RPMI8226 (cell line): ENCODE measurements at places on chromosomes 6 and 20.

DNA sequence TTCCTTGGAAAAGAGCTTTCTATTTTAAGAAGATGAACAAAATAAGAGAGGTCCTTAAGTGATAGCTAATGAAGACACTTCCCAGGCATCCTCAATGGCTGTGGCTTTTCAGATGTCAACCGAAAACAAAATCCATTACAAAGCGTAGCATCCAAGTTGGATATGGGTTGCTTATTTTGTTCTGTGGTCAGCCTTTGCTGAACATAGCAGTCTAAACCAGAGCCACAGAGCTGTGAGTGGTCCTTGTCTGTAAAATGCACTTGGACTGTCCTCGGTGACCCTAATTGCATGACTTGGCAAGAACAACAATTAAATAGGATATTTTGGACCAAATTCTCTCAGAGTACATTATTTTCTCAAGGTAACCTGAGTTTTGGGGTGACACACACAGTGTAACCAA is 10.4 kb upstream of the BFSP1 start:
- DNase-seq: no peak

- peak; percentile 63 for DNase-seq
Measured at GRCh38 chr6:136975089-136975715, 53.1 kb downstream of the SLC35D3 start.

DNA sequence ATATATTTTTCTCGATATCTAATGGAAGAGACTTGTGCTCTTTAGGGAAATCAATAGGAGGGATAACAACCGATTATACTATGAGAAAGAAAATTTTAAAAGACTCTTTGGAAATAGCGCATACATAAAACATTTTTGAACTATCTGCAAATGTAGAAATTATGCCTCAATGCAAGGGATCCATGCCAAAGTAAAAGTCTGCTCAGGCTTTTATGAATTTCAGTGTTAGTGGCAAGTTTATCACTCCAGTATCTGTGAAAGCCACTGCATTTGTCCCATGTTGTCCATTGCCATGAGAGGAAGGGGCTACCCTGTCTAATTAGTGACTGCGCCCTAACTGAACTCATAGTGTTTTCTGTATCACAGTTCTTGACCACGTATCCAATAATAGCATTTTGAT is 81.4 kb downstream of the TSHZ2 start:
- no peak for DNase-seq

GRCh38 chr20:25054995-25055629 is 2.8 kb downstream of the ACSS1 start:
- DNase-seq: no peak

DNA sequence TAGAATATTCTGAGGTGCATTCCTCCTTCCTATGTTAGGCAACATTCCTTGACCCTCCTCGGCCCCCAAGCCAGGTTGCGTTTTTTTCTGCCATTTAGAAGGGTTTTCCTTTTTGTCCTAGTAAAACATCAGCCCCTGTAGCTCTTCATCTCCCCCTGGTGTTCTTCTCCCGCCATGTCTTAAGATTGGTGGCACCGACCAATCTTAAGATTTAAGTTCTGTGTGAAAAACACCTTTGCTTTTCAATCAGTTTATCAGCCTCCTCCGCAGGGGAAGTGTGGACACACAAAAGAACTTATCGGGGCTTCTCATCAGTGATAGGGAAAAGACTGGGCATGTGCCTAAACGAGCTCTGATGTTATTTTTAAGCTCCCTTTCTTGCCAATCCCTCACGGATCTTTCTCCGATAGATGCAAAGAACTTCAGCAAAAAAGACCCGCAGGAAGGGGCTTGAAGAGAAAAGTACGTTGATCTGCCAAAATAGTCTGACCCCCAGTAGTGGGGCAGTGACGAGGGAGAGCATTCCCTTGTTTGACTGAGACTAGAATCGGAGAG is 719 bp upstream of the EDN1 start:
- DNase-seq: peak; percentile 76

DNA sequence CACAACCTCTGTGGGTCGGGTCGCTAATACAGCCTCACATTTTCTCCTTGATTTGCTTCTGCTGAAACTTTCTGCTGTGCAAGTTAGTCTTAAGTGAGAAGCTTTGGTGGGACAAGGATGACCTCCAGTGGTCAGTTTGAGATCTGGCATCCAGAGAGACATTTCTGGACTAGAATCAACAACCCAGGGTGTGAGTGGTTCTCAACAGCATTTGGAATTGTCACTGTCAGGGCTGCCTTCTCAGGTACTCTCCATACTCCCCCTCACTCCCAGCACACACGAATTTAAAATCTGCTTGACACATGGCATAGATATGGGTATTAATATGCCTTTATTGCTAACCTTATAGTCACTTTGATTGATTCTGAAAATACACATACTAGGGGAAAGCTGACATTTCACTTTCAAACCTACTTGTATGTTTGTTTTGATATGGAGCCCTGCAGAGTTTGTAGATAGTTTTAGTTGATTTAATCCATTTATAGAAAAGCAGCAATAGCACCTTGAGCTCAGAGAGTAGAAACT is 13.2 kb downstream of the OTOR start:
- peak; percentile 68 for DNase-seq

GRCh38 chr6:43021270-43022047 is at the start of gene RRP36:
Gene RRP36, plus strand, starts transcription at chr6:43021623. Its CDS starts 32 bp downstream, at chr6:43021655.
- DNase-seq: peak; percentile 83

DNA sequence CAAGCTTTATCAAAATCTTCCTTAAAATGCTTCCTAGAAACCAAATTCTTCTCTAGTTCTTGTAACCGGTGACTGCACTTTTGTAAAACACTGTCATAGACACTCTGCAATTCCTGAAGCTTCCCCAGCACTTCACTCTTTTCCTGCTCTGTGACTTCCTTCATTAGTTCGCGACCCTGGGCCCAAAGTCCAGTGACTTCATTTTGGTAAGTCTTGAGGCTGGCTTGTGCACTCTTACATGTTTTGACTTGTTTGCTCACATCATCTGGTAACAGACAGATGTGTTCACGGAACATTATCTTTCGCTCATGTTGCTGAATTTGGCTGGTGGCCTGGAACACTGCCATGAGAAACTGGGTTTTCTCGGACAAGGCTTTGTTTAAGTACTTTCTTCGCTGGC is 306.2 kb downstream of the SYNE1 start:
- no peak for DNase-seq

- DNase-seq: no peak
Measured at GRCh38 chr6:17709476-17709875, 2.8 kb upstream of the NUP153 start.

- DNase-seq: no peak
Measured at GRCh38 chr6:170124836-170125235, 166.0 kb downstream of the DLL1 start.

DNA sequence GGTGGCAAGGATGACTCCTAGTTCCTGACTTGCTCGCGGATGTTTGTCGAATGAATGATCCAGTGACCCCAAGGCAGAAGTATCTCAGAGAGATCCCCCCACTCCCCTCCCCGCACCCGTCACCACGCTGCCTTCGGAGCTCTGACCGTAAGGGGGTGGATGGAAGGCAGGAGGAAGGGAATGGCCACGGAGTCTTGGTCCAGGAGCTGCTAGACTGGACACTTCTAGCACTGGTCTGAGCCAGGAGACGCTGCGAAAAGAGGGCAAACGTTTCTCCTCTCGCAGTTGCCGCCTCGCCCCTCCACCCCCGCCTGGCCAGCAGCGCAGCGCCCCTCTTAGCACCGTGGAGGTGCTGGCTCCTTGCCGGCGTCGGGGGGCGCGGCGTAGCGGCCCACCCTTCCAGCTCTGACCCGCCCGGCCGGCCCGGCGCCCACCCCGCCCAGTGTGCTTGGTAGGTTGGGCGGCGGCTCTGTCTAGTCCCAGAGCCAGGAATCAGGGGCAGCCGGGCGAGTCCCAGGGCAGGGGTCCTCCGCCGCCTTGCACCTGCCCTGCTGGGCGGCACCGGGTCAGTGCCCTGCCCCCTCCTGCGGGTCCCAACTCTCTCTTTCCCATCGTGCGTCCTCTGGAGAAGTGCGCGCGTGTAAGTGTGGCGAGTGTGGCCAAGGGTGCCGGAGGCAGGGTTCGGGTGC is 2.4 kb upstream of the DBNDD2 start:
- no peak for DNase-seq

DNA sequence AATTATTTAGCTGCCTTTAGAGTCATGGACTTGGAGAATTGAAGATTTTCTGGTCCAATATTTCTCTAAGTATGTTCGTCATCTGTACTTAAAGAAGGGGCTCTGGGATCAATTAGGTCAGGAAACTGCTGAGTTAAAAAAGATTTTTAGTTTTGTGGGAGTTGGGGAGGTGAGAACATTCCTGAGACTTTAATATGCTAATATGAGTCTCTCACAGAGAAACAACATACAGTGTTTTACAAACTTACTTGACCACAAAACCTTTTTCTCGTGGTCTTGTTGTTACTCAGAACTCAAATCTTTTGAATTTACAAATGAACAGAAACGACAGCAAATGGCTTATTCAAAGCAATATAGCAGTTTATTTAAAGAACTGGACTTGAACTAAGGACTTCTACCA is 67.9 kb downstream of the LIN28B start:
- no peak for DNase-seq

DNA sequence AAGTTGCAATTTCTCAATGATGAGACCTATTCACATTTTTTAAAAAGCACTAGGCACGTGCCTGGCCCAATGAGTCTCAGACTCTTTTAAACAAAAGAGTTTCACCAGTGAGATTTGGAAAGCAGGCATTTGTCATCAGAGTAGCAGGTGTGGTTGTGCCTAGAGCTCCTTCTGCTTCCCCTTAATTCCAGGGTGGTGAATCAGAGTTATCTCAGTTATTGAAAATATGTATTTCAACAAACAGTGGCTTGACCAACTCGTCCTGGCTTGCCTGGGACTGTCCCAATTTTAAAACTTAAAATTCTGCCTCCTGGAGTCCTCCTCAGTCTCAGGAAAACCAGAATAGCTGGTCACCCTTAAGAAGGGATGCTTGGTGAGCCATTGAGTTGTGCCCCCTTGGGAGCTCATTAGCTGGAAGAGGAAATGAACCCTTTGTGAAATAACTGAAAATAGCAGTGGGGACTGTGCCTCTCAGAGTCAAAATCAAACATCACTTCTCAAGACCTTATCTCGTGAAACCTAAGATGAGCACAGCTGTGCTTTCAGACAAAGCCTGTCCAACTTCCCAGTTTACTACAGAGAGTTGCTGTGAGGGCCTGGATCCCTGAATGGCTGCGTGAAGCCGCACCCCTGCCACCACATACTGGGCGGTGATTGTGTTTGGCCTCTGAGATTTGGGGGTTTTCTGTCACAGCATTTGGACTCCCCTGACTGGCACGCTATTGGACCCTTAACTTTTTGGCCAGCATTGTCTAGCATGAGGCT is 116.3 kb downstream of the ANKRD60 start:
- no peak for DNase-seq

GRCh38 chr6:99575544-99576227 is 7.2 kb upstream of the CCNC start:
- no peak for DNase-seq

DNA sequence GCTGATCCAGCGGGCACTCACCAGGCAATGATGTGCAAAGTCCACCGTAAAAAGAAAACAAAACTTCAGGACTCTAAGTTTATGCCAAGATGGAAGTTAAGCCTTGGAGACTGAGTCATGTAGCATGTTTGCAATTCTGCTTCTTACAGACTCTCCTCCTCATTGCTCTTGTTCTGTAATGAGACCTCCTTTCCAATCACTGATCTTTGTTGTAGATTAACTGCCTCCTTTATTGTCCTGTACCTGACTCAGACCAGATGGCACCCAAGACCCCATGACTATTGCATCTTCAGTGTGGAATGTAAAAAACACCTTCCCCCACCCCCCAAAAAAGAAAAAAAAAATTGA is 11.2 kb downstream of the NEU1 start:
- no peak for DNase-seq

GRCh38 chr20:57810511-57811373 is 100.9 kb upstream of the PMEPA1 start:
- DNase-seq: no peak

- DNase-seq: no peak
Measured at GRCh38 chr6:34890533-34890925, 1.5 kb downstream of the ANKS1A start.

GRCh38 chr20:46545077-46545826 is 5.2 kb downstream of the OCSTAMP start:
- DNase-seq: peak; percentile 95

DNA sequence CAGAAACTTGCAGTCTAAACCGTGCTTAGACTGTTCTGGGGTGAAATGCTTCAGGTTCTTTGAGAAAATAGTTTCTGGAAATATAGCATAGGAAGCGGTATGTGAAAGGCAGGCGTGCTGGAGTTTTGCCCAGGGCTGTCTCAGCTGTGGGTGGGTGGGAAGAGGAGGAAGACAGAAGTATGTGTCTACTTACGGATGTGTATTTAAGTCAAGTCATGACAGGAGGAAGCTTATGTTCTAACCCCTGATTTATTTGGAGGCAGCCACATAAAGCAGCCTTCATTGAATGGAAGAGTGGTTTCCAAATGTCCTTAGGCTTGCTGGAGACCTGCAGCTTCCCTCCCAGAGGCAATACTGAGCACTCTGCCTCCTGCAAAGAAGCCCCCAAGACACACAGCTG is 345.8 kb upstream of the PRND start:
- DNase-seq: no peak

- DNase-seq: no peak
Measured at GRCh38 chr6:119307056-119307455, 42.5 kb downstream of the MAN1A1 start.

DNA sequence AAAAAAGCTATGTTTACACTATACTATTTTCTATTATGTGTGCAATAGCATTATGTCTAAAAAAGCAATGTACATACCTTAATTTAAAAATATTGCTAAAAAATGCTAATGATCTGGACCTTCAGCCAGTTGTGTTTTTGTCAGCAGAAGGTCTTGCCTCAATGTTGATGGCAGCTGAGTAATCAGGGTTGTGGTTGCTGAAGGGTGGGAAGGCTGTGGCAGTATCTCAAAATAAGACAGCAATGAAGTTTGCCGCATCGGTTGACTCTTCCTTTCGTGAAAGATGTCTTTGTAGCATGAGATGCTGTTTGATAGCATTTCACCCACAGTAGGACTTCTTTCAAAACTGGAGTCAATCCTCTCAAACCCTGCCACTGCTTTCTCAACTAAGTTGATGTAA is 134.7 kb upstream of the CDYL start:
- DNase-seq: no peak

DNA sequence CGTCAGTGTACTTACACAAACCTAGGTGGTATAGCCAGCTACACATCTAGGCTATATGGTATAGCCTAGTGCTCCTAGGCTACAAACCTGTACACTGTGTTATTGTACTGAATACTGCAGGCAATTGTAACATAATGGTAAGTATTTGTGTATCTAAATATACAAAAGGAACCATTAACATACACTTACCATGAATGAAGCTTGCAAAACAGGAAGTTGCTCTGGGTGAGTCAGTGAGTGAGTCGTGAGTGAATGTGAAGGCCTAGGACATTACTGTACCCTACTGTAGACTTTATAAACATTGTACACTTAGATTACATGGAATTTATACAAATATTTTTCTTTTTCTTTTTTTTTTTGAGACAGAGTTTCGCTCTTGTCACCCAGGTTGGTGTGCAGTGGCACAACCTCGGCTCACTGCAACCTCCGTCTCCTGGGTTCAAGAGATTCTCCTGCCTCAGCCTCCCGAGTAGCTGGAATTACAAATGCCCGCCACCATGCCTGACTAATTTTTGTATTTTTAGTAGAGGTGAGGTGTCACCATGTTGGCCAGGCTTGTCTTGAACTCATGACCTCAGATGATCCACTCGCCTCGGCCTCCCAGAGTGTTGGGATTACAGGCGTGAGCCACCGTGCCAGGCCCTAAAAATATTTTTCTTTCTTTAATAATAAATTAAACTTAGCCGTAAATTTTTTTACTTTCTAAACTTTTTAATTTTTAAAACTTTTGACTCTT is 15.4 kb upstream of the KIAA1755 start:
- DNase-seq: no peak

GRCh38 chr6:128499079-128499731 is 21.2 kb downstream of the PTPRK start:
- DNase-seq: no peak
